Right atrium auricular region (tissue), 2 donors: ENCODE measurements at places on chromosomes 3 and 15. TPM values are rescaled to one million over a fixed set of nuclear protein-coding genes. Genes with fewer than 3 reads are reported as not detected.
A peak's percentile ranks its signal among the peaks of the same experiment; 100 is the strongest.

DNA sequence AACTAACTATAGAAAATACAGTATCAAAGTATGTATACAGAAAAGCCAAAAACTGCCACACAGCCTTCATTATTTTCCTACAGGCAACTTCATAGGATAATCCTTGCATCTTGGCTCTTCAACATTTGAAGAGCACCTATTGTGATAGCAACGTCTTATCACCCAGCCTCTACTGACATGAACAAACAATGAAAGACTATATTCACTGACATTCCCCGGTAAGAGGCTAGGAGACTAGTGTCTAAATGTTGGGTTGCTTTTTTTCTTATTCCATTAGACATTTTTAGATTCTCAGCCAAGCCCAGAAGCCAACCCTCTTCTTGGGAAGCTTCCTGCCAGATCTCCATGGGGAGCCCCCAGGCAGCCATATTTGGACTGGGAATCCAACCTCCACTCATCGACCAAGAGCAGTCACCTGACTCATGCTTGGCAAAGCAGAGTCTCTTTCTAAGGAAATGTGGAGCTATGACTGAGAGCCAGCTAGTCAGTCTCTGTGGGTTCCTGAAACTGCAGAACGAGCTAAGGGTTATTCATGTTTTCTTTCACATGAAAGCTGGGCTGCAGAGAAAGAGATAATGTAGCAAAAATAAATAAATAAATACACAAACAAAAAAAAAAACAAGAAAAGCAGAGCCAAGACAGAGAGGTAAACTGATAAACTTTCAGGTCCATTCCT, 227.5 kb downstream of the MAGI1 start:
- no peak for DNase-seq

- DNase-seq: no peak
Measured at GRCh38 chr15:88187195-88187594, 69.3 kb downstream of the NTRK3 start.

The AGTR1 gene
- 35.2 TPM for total RNA-seq

DNA sequence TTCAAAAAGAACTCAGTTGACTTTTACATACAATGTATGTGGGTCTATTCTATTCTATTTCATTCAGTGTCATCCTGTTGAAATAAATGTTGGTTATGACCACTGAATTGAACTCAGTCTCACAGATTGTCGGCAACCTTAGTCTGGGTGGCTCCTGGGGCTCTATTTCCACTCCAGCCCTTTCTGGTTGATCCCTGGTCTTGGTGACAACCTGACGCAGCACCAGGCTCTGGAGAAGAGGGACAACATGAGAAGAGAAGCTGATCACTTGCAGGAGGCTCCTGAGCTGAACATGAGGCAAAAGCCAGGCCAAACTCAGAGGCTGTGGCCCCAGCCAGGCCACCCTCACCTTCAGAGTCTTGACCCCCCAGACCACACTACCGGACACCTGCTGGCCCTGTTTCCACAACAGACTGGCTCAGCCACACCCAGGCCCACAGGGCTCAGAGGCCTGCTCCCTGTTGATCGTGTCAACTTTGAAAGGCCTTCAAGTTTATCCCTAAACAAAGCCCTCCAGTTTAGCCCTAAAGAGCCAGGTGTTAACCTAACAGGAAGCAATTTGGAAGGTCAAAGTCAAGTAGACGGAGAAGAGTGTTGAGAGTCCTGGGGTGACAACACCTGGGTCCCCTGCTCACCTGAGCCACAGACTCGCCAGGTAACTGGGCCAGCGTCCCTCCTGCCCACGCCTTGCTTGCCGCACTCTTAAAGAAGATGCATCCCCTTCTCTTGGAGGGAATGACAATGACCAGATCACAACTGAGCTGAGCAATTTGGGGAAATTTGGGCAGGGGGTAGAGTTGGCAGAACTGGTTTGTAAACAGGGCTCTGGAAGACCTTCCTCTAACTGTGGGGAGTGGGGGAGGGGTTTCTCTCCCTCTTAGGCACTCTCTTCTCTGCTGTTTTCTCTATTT, 15.4 kb upstream of the MUC20 start:
- DNase-seq: no peak

The CCRL2 gene
- 0.89 TPM for total RNA-seq

GRCh38 chr15:99504823-99505551, 60.8 kb upstream of the MEF2A start:
- peak; percentile 50 for DNase-seq

- DNase-seq: no peak
Measured at GRCh38 chr15:51721199-51721960, 16.1 kb downstream of the LYSMD2 start.

- DNase-seq: peak; percentile 34
Measured at GRCh38 chr15:51936105-51936478, 35.5 kb downstream of the LEO1 start.

GRCh38 chr15:74620636-74621545, 5.3 kb downstream of the CLK3 start:
- DNase-seq: no peak

GRCh38 chr3:138908846-138909245, 38.1 kb downstream of the FOXL2 start:
- DNase-seq: no peak

GRCh38 chr3:22858486-22858885, 344.6 kb upstream of the UBE2E2 start:
- no peak for DNase-seq

The TMC3 gene
- not detected for total RNA-seq

DNA sequence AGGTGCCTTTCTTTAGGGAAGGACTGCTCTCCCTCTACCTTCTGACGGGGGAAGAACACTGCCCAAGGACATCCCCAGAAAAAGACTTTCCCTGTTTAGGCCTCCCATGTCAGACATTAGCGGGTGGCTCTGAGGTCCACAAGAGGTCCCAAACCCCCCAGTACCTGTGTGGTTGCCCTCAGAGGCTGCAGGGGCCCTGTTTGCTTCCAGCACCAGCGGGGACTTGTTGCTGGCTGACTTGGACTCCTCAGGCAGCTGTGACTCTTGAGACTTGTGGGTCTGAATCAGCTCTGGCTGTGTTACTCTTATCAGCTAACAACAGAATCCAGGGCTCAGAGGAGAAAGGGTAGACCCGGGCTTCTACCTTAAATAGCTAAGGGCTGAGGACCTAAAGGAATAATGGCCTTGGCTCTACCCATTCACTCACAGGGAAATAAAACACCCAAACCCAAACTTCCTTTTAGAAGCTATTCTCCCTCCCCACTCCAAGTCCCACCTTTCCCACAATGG, 39.2 kb downstream of the SEMA3G start:
- DNase-seq: no peak

DNA sequence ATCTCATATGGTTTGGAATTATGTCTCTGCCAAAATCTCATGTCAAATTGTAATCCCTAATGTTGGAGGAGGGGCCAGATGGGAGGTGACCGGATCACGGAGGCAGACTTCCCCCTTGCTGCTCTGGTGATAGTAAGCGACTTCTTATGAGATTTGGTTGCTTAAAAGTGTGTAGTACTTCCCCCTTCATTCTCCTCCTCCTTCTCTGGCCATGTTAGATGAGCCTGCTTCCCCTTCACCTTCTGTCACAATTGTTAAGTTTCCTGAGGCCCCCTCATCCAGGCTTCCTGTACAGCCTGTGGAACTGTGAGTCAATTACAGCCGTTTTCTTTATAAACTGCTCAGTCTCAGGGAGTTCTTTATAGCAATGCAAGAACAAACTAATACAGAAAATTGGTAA, 51.1 kb downstream of the NEDD4 start:
- DNase-seq: no peak

The ALDH1A2 gene
- 47.8 TPM for total RNA-seq

The CFAP100 gene
- not detected for total RNA-seq

DNA sequence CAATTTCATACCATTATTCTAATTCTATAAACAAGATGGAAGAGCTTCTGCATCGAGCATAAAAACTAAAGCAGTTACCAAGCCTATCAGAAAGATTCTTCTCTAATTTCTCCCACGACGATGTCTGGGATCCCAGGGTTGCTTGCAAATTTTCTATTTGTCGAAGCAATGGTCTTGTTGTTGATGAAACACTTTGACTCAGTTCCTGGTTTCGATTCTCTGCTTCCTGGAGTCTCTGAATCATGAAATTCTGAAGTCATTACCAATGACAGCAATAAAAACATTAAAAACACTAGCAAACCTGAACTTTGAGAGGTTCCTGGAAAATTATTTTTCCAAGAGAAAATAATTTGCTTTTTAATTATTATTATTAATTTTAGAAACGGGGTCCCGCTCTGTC, 18.7 kb downstream of the TMF1 start:
- no peak for DNase-seq

The GUCA1C gene
- not detected for total RNA-seq

- peak; percentile 89 for DNase-seq
Measured at GRCh38 chr3:27533718-27534573, 49.8 kb upstream of the SLC4A7 start.
